ENCODE measurements at places on chromosomes 4 and X. TPM values are rescaled to one million over a fixed set of nuclear protein-coding genes. Genes with fewer than 3 reads are reported as not detected.

Gene CLCN5
- total RNA-seq, result 2.6 TPM

Gene HNRNPD
- total RNA-seq, result 535 TPM

- no peak overlapping the region for H3K27ac ChIP-seq
- no peaks in the 10 kb centered on the region for H3K27me3 ChIP-seq
- peaks cover 18% of the 10 kb centered on the region for H3K4me1 ChIP-seq
- H3K36me3 ChIP-seq, result peaks cover 7% of the 10 kb centered on the region
These were observed 155.8 kb downstream of the PPP3CA start for GRCh38 chr4:101191302-101192098.

- H3K4me3 ChIP-seq, result no peak overlapping the region
- no peaks in the 10 kb centered on the region for H3K4me1 ChIP-seq
- no peak for DNase-seq
- H3K27me3 ChIP-seq, result peaks cover 3% of the 10 kb centered on the region
- no peaks in the 10 kb centered on the region for H3K36me3 ChIP-seq
These were observed 102.9 kb downstream of the TSPAN7 start for GRCh38 chrX:38664285-38664684.

GRCh38 chr4:73664470-73664869 lies 44.2 kb upstream of the RASSF6 start:
- no peak for DNase-seq
- no peak overlapping the region for H3K4me3 ChIP-seq
- no peaks in the 10 kb centered on the region for H3K4me1 ChIP-seq
- H3K36me3 ChIP-seq, result no peaks in the 10 kb centered on the region
- no peak overlapping the region for H3K27ac ChIP-seq

Data from activated naive CD8-positive, alpha-beta T cell treated with anti-CD3 and anti-CD28 coated beads for 36 hours (primary cell).